Neural progenitor cell (in vitro differentiated cells): ENCODE measurements at places on chromosomes 4 and X. TPM values are rescaled to one million over a fixed set of nuclear protein-coding genes. Genes with fewer than 3 reads are reported as not detected.

- DNase-seq, result no peak
These were observed 144.8 kb upstream of the CPEB2 start for GRCh38 chr4:14857475-14857874.

FATE1 gene
- not detected in 2 replicates for total RNA-seq

DNA sequence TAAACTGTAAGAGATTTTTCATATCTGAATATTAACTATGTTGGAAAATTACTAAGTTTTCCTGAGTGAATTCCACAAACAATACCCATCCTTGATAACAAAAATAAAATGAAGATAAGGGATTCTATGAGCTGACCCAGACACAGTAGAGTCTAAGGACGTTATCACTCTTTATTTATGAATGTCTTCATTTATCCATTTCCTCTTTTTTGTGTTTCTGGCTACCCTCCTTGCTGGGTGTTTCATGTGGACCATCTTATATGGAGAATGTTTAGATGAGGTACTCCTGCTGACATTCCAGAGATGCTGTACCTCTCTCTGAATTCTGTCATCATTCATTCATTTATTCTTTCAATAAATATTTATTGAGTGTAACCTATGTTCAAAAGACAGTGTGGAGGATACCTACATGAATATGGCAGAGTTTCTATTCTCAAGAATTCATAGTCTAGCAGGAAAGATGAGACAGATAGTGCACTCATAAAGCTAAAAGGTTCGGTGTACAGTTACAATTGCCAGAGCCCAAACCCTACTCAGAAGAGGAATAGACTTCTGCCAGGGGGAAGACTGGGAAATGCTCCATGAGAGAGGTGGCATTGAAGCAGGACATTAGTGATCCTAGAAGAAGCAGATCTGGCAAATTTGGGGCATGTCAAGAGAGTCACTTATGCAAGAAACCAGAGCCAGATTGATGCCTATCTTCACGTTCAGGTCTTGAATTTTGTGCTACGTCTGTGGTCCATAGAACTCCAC lies 195.8 kb downstream of the MAML3 start:
- DNase-seq, result no peak

DNA sequence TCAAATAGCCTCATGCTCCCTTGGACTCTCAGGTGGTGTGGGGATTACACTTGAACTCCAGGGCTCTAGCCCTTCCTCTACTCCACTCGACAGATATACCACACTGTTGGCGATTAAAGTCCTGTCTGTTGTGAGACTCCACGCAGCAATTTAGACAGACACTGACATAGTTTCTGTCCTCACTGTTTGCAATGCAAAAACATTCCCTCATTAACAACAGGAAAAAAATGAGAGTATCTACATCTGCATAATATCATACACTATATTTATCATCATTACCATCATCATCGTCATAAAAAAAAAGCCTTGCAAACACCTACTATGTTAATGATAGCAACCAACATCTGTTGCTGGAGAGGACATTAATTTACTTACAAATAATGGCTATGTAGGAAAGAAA lies 132.4 kb downstream of the RASL11B start:
- no peak for DNase-seq

DNA sequence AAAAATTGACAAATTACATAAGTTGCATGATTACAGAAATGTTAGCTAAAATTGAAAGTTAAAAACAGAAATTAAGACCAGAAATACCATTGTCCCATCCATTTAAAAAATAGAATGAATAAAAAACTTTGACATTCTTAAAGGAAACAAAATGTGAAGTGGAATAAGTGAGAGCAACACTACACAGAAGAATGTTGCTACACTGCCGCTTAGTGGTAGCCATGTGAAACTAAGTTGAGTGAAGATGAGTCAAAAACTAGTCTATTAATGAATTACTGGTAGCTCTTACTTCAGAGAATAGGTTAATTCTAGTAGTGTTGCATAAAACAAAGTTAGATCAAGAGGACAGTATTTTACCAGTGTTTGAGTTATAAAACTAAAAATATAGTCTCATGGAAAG lies 571.0 kb upstream of the KLHL4 start:
- peak; percentile 64 for DNase-seq

GRCh38 chr4:138078253-138078652 lies 163.9 kb downstream of the SLC7A11 start:
- DNase-seq, result no peak

GRCh38 chr4:183094393-183095198 lies 4.5 kb upstream of the WWC2 start:
- no peak for DNase-seq
